Activated T-cell treated with anti-CD3 and anti-CD28 coated beads, Interleukin-2, amount 50 U/mL, for 72 hours (primary cell): ENCODE measurements at places on chromosomes 6 and 20.

DNA sequence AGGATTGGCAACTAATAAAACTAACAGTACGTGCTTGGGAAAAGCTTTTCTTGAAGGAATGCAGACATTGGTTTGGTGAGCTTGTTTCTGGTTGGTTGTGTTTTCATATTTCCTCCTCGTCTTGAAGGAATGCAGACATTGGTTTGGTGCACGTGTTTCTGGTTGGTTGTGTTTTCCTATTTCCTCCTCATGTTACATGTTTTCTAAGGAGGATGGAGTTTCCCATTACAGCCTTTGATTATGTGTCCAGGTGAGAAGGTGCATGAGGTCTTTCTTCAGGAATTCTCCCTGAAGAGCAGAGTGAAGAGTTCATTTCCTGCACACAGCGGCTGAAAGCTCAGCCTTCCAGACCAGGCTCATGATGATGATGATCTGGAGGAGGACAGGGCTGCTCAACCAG lies 190.6 kb downstream of the SMOC2 start:
- H3K27me3 ChIP-seq: no peaks in the 10 kb centered on the region
- H3K36me3 ChIP-seq: no peaks in the 10 kb centered on the region
- DNase-seq: no peak
- H3K4me1 ChIP-seq: no peaks in the 10 kb centered on the region
- no peak overlapping the region for H3K27ac ChIP-seq

DNA sequence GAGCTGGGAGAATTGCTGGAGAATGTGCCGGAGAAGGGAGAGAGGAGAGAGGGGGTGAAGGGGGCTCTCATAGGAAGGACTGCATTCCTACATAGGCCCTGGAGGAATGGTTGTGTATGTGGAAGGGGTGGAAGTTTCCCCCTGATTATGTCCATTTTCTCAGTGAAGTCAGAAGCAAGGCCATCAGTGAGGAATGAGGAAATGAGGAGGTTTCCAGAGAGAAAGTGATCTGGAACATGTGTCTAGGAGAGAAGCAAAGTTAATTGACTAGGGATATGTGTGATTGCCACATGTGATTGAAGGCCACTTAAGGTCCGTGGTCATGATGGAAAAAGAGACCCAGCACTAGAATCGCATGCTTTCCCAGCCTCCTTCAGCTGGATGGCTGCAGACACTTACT lies 42.3 kb downstream of the TBPL1 start:
- no peaks in the 10 kb centered on the region for H3K27me3 ChIP-seq
- H3K4me3 ChIP-seq: no peak overlapping the region
- H3K36me3 ChIP-seq: no peaks in the 10 kb centered on the region
- no peaks in the 10 kb centered on the region for H3K4me1 ChIP-seq

- no peak overlapping the region for H3K27ac ChIP-seq
- peaks cover 11% of the 10 kb centered on the region for H3K4me1 ChIP-seq
- H3K4me3 ChIP-seq: no peak overlapping the region
- no peaks in the 10 kb centered on the region for H3K36me3 ChIP-seq
- no peak for DNase-seq
- H3K27me3 ChIP-seq: peaks cover 50% of the 10 kb centered on the region
Observed at GRCh38 chr20:58103517-58103904, 124.9 kb downstream of the ANKRD60 start.

GRCh38 chr20:56422076-56422823 lies 10.2 kb downstream of the CASS4 start:
- H3K27me3 ChIP-seq: no peaks in the 10 kb centered on the region
- H3K36me3 ChIP-seq: peaks cover 3% of the 10 kb centered on the region
- peak overlapping the region; percentile 76 for H3K27ac ChIP-seq
- H3K4me1 ChIP-seq: peaks cover 60% of the 10 kb centered on the region

- no peak overlapping the region for H3K4me3 ChIP-seq
- no peaks in the 10 kb centered on the region for H3K27me3 ChIP-seq
- no peak overlapping the region for H3K27ac ChIP-seq
- H3K36me3 ChIP-seq: peaks cover 4% of the 10 kb centered on the region
- no peaks in the 10 kb centered on the region for H3K4me1 ChIP-seq
Observed at GRCh38 chr6:7267466-7268091, 45.4 kb downstream of the SSR1 start.

GRCh38 chr6:100446115-100447080 lies 18.3 kb downstream of the SIM1 start:
- H3K4me1 ChIP-seq: peaks cover 24% of the 10 kb centered on the region
- no peak for DNase-seq
- H3K36me3 ChIP-seq: no peaks in the 10 kb centered on the region
- peaks cover 34% of the 10 kb centered on the region for H3K27me3 ChIP-seq
- H3K4me3 ChIP-seq: peak overlapping the region; percentile 54

DNA sequence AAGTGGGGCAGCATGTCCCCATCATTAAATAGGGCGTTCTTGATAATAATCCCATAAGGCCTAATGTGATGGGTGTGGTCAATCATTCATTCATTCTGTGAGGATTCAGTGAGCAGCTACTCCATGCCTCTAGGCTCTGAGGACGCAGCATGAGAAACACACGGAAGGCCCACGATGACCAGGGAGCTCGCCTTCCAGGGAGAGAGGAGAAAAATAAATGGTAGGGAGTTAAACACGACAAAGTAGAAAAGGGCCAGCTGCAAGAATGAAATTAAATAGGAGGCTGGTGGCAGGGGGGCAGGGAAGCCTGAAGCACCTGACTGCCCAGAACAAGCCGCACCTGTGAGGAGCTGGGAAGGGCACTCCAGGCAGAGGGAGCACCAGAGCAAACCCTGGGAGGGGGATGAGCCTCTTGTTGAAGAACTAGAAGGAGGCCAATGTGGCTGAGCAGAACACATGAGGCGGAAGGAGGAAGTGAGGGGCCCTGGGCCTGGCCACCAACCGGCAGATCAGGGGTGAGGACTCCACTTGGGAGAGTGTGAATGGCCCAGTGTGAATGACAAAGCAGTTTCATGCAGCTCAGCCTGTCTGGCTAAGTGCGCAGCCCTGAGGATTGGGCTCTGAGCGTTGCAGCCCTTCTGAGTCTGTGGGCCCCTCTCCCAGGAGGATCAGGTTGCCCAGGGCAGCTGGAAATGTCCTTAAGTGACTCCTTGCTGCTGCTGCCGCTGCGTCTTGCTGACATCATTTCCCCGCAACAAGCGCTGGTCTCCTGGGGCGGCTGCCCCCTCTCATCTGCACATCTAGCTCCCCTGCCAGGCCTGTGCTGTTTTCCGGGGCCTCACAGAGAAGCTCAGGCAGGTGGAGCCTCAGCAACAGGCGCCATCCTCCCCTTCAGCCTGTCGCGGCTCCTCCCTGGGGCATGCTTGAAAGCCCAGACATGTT lies 99.9 kb downstream of the CDH26 start:
- H3K36me3 ChIP-seq: no peaks in the 10 kb centered on the region
- no peaks in the 10 kb centered on the region for H3K27me3 ChIP-seq
- peaks cover 41% of the 10 kb centered on the region for H3K4me1 ChIP-seq
- H3K27ac ChIP-seq: peak overlapping the region; percentile 92
- peak overlapping the region; percentile 85 for H3K4me3 ChIP-seq

GRCh38 chr6:90811596-90812226 lies 224.8 kb upstream of the MAP3K7 start:
- H3K36me3 ChIP-seq: no peaks in the 10 kb centered on the region
- H3K27me3 ChIP-seq: no peaks in the 10 kb centered on the region
- no peak for DNase-seq

DNA sequence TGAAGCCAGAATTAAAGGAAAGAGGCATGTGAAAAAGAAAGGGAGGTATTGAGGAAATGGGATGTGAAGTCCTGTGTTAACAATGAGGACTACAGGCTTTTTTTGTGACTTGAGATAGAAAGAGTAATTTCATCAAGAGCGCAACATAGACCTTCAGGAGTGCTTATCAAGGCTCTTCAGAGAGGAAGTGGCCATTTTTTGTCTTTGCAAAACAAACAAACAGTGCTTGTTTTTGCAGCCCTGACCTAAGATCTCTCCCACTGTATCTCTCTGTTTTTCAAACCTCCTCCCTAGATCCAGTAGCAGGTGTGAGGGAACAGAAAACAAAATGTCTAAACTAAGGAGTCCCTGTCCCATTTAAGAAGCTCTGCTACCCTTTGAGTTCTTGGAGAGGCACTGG lies 710.3 kb upstream of the MARCKS start:
- DNase-seq: no peak
- no peaks in the 10 kb centered on the region for H3K36me3 ChIP-seq
- H3K27me3 ChIP-seq: no peaks in the 10 kb centered on the region
- no peak overlapping the region for H3K27ac ChIP-seq

- H3K27ac ChIP-seq: peak overlapping the region; percentile 68
- peaks cover 60% of the 10 kb centered on the region for H3K4me1 ChIP-seq
- peaks cover 2% of the 10 kb centered on the region for H3K36me3 ChIP-seq
- no peaks in the 10 kb centered on the region for H3K27me3 ChIP-seq
- peak; percentile 22 for DNase-seq
Observed at GRCh38 chr6:130215526-130215925, 7.2 kb downstream of the SAMD3 start.

DNA sequence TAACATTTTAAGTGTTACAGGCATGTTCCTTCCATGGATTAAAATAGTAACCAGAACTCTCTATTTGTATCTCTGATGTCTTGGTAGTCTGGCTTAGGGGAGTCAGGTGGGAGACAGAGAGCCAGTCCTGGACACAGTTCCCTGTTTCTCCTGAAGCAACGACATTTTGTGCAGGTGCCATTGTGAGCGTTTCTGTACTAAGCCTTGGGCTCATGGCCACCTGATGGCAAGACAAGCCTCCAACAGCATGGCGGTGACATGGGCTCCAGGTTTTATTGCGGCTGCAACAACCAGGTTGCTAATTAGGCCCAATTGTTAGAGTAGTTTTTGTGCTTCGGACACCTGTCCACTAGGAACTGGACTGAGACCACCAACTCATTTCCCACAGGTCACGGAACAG lies 105.3 kb downstream of the PRDM13 start:
- H3K36me3 ChIP-seq: no peaks in the 10 kb centered on the region
- no peak overlapping the region for H3K27ac ChIP-seq
- H3K4me1 ChIP-seq: no peaks in the 10 kb centered on the region
- no peak overlapping the region for H3K4me3 ChIP-seq
- peaks cover 13% of the 10 kb centered on the region for H3K27me3 ChIP-seq
- no peak for DNase-seq

DNA sequence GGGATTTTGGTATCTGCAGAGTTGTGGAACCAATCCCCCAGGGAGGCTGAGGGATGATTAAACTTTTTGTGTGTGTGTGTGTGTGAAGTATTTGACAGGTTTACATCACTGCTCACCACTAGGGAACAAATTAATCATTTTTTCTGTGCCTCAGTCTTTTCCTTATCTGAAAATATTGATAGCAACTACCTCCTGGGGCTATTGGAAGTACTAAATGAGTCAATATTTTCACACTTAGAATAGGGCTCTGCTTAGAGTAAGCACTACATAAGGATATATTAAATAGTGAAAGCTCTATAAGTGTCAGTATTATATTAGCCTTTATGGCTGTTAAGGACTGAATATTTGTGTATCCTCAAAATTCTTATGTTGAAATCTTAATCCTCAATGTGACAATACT lies 155.2 kb upstream of the UST start:
- H3K4me3 ChIP-seq: no peak overlapping the region
- no peak overlapping the region for H3K27ac ChIP-seq
- no peak for DNase-seq
- H3K4me1 ChIP-seq: no peaks in the 10 kb centered on the region

DNA sequence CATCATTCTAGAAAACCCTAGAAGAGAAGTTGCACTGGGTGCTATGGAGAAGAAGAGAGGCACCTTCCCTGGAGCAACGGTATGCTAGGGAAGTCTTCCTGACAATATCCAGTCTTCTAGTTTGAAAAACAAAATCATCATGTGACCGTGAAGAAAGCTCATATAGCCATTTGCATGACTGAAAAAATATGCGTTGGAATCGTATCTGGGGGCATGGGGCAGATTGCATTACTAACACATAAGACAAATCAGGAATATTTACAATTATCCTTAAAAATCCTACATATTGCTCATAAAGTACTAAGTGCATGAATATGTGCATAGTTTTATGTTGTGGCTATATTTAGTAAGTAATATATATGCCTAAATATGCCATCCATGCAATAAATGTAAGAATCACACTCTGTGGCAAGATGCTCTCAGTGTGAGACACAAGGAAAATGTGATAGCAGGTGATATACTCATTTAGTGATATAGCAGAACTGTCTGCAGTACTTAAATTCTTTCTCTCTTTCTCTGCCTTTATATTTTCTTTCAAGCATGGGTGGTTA lies 26.8 kb downstream of the HTR1E start:
- no peak overlapping the region for H3K27ac ChIP-seq
- H3K4me1 ChIP-seq: no peaks in the 10 kb centered on the region
- peaks cover 9% of the 10 kb centered on the region for H3K27me3 ChIP-seq
- no peak for DNase-seq
- no peak overlapping the region for H3K4me3 ChIP-seq

GRCh38 chr6:13032566-13032965 lies 295.8 kb downstream of the TBC1D7 start:
- no peaks in the 10 kb centered on the region for H3K4me1 ChIP-seq
- H3K4me3 ChIP-seq: no peak overlapping the region
- DNase-seq: no peak

GRCh38 chr6:46917002-46917545 lies 4.7 kb downstream of the ADGRF5 start:
- H3K4me3 ChIP-seq: no peak overlapping the region
- H3K36me3 ChIP-seq: no peaks in the 10 kb centered on the region
- no peaks in the 10 kb centered on the region for H3K4me1 ChIP-seq
- H3K27ac ChIP-seq: no peak overlapping the region
- DNase-seq: no peak
- H3K27me3 ChIP-seq: peaks cover 10% of the 10 kb centered on the region

GRCh38 chr6:16551466-16551865 lies 209.8 kb downstream of the ATXN1 start:
- DNase-seq: no peak
- no peak overlapping the region for H3K27ac ChIP-seq
- peaks cover 4% of the 10 kb centered on the region for H3K4me1 ChIP-seq
- no peaks in the 10 kb centered on the region for H3K27me3 ChIP-seq
